Natural killer cell treated with Interleukin-12 subunit alpha and Interleukin-12 subunit beta and Interleukin-15 and Interleukin-18, amount 100 ng/mL, for 72 hours (primary cell): ENCODE measurements at places on chromosomes 2 and 18. TPM values are rescaled to one million over a fixed set of nuclear protein-coding genes. Genes with fewer than 3 reads are reported as not detected.

Gene HOXD9
- total RNA-seq = not detected

Gene CHST10
- 10.4 TPM for total RNA-seq

Gene UGT1A3
- total RNA-seq = not detected

Gene CPLX4
- total RNA-seq = not detected

Gene HOXD4
- total RNA-seq = not detected

DNA sequence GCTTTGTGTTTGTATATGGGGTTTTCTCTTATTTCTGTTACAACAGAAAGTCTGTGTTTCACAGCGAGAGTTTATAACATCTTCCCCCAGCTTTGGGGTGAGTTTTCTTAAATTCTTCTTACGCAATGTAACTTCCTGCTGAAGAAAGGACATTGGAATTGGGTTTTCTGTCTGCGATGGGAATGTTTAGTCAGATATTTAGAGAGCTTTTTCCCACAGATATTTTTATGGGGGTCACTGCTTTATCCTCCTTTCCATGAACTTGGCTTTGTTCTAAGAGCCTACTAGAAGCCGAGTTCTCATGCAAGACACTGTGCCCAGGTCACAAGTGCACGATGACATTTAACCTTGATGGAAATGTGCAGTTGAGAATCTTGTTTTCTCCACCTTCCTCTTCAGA, 22.1 kb downstream of the B3GNT2 start:
- H3K27me3 ChIP-seq = no peaks in the 10 kb centered on the region
- peak overlapping the region; percentile 79 for H3K27ac ChIP-seq
- H3K4me3 ChIP-seq = peak overlapping the region; percentile 37
- peaks cover 11% of the 10 kb centered on the region for H3K36me3 ChIP-seq
- peak; percentile 8 for DNase-seq

DNA sequence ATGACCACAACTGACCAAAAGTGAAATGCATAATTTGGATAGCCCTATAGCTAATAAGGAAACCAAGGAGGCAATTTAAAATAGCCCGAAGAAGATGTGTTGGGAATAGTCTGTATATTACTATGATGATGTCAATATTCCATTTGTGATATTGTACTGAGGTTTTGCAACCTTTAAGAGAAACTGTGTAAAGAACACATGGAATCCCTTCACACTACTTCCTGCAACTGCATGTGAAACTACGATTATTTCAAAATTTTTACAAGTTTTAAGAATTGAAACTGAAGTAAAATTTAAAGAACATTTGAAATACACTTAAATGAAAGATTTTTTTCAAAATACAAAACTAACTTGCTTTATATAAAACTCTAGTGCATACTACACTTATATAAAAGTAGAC, 504.3 kb upstream of the ID2 start:
- H3K4me1 ChIP-seq = peaks cover 18% of the 10 kb centered on the region
- H3K36me3 ChIP-seq = peaks cover 22% of the 10 kb centered on the region
- peak overlapping the region; percentile 79 for H3K27ac ChIP-seq
- DNase-seq = no peak
- H3K4me3 ChIP-seq = no peak overlapping the region

DNA sequence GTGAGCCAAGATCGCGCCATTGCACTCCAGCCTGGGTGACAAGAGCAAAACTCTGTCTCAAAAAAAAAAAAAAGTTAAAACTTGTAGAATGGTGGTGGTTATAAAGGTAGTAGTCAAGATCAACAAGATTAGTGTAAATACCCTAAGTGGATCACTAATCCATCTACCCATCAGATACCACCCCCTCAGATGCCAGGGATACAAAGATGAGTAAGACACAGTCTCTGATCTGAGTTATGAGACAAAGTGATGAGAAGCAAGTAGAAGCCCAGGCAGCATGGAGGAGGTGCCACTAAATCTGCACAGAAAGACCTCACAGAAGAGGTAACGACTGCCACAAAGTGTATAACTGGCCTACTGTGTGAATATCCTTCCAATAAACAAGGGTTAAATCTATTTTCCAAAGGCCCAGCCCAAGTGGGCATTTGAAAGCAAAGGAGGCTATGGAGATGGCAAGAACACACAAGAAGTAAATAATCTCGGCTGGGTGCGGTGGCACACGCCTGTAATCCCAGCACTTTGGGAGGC, 20.2 kb downstream of the NFE2L2 start:
- peaks cover 6% of the 10 kb centered on the region for H3K36me3 ChIP-seq
- no peak for DNase-seq
- no peak overlapping the region for H3K4me3 ChIP-seq

GRCh38 chr2:78779761-78780160, 245.7 kb upstream of the REG3G start:
- no peak for DNase-seq
- peaks cover 5% of the 10 kb centered on the region for H3K36me3 ChIP-seq
- no peak overlapping the region for H3K4me3 ChIP-seq

GRCh38 chr18:48172226-48173006, 236.8 kb downstream of the ZBTB7C start:
- no peak overlapping the region for H3K4me3 ChIP-seq
- H3K4me1 ChIP-seq = no peaks in the 10 kb centered on the region
- peaks cover 14% of the 10 kb centered on the region for H3K27me3 ChIP-seq
- H3K36me3 ChIP-seq = no peaks in the 10 kb centered on the region

- H3K27ac ChIP-seq = no peak overlapping the region
- H3K4me1 ChIP-seq = no peaks in the 10 kb centered on the region
- peak; percentile 56 for DNase-seq
- H3K36me3 ChIP-seq = no peaks in the 10 kb centered on the region
Observed at GRCh38 chr2:240433973-240434727, 1.3 kb upstream of the GPC1 start.

DNA sequence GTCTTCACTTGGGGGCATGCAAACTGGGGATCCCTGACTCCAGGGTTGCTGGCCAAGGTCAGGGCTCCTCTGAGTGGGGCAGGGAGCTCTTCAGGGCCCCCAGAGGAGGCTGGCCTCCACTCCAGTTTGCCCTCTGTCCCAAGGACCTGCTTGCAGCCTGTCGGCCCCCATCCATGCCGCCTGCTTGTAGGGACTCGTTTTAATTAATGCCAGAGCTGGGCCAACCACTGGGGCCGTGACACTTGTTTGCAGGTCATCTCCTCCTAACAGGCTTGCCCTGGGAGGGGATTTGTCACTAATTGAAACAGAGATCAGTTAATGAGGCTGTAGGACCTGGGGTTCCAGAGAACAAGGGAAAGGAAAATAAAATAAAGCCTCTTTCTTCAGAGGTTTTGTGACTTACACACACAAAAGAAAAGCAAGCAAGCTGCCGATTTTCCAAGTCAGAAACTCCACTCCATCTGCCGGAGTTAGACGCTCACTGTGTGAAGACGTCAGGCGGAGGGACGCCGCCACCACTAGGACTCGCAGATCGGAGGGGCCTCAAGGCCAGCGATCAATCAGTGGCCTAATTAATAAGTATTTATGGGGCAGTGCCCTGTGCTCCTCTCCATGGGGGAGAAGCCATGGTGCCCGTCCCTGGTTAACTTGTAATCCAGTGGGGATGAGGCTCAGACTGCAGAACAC, 75.9 kb downstream of the SFXN5 start:
- no peak overlapping the region for H3K4me3 ChIP-seq
- peaks cover 4% of the 10 kb centered on the region for H3K4me1 ChIP-seq
- H3K27ac ChIP-seq = no peak overlapping the region
- no peak for DNase-seq

DNA sequence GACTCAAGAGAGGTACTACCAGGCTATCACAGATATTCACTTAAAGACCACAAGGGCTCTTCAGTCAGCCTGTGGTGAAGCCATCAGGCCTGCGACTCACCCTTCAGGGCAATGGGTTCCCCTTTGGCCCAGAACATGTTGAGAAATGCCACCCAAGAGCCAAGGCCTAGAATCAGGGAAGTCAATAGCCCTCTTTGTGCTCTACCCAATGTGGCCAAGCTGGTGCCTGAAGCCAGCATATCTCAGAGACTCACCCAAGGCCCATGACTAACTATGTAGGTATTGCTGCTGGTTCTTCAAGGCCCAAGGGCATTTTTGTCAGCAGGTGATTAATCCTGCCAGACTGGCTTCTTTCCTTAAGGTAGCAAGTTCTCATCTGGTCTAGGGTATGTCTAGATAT, 338.9 kb upstream of the SETBP1 start:
- no peaks in the 10 kb centered on the region for H3K27me3 ChIP-seq
- no peak overlapping the region for H3K4me3 ChIP-seq
- peaks cover 30% of the 10 kb centered on the region for H3K36me3 ChIP-seq
- no peak overlapping the region for H3K27ac ChIP-seq
- no peak for DNase-seq

GRCh38 chr18:74196220-74197119, 48.1 kb downstream of the TIMM21 start:
- peak overlapping the region; percentile 78 for H3K4me3 ChIP-seq
- DNase-seq = peak; percentile 69

GRCh38 chr18:48693625-48694262, 154.9 kb downstream of the CTIF start:
- H3K36me3 ChIP-seq = no peaks in the 10 kb centered on the region
- peaks cover 3% of the 10 kb centered on the region for H3K27me3 ChIP-seq
